ENCODE measurements at places on chromosomes 3 and 15.

- no peak for DNase-seq
Measured at GRCh38 chr3:150050510-150050909, 79.8 kb upstream of the PFN2 start.

GRCh38 chr15:69881766-69882165 lies 216.0 kb downstream of the TLE3 start:
- no peak for DNase-seq

DNA sequence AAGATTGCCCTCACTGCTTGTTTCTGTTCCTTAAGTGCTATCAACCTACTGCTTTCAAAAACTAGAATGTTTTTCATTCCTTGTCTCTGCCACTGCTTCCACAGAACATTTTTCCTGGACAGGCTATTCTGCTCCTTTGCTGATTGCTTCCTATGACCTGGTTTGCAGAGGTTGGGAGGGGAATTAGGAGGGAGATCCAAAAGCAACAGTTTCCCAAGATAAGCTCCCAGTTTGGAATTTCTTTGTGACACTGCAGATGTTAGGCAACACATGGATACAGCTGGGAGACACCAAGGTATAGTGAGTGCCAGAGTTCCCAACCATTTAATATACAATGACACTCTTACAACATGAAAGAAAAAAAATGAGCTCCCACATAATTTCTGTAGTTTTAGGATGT lies 1036.5 kb downstream of the ROBO2 start:
- DNase-seq: no peak

- DNase-seq: no peak
Measured at GRCh38 chr3:168030577-168030976, 65.1 kb downstream of the GOLIM4 start.

DNA sequence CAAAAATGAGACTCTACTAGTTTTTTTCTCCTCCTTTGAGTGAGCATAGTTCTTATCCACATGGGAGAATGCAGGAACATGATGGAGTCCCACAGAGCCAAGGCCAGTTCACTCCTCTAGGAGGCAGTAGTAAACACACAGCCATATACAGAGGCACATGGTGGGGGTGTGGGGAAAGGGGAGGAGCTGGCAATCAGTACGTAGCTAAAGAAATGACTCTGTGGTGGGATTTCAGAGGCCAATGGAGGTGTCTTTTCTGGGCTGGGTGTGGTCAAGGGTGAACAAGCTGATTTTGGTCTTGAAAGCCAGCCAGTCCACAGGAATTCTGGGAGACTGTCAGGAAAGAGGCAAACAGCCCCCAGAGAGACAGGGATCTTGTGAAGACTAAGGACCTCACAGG lies 6.6 kb upstream of the RAB11A start:
- no peak for DNase-seq
